ENCODE measurements at places on chromosomes 6 and 20. TPM values are rescaled to one million over a fixed set of nuclear protein-coding genes. Genes with fewer than 3 reads are reported as not detected.

DNA sequence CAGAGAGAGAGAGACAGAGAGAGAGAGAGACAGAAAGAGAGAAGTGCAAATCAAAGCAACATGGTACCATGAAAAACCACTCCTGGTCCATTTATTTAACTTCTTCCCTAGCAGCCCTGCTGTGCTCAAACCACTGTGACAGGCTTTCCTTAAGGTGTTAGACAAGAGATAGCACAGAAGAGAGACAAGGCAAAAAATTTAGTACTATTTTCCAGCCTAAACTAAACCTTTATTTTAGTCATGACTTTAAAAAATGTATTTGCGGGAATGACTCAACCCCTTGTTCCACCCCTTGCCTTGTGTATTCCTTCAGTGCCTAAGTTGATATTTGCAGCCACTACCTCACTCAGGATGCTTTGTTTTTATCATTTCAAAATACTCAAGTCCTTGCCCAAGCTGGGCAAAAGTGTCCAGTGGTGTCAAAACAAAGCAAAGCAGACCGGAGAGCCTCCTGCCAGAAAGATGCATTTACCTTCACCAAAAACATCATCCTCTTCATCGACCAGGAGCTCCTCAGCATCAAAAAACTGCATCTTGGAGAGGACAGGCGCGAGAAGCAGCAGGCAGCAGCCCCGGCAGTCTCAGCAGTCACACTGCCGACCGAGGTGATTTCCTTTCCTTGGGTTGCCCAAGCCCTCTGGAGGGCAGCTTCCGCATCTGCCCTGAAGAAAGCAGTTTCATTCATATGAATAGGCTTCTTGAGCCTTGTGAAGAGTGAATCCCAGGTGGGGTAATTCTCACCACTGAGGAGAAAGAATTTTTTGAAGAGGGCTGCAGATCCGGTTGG is at the start of gene RIPOR2:
Gene RIPOR2, minus strand, starts transcription at position 595 of the 787 bp plus-strand sequence. Its CDS starts 62 bp downstream, at position 533.
- DNase-seq, result peak; percentile 40

The TBC1D32 gene
- total RNA-seq, result 24.2 TPM

The VARS1 gene
- total RNA-seq, result 204 TPM

DNA sequence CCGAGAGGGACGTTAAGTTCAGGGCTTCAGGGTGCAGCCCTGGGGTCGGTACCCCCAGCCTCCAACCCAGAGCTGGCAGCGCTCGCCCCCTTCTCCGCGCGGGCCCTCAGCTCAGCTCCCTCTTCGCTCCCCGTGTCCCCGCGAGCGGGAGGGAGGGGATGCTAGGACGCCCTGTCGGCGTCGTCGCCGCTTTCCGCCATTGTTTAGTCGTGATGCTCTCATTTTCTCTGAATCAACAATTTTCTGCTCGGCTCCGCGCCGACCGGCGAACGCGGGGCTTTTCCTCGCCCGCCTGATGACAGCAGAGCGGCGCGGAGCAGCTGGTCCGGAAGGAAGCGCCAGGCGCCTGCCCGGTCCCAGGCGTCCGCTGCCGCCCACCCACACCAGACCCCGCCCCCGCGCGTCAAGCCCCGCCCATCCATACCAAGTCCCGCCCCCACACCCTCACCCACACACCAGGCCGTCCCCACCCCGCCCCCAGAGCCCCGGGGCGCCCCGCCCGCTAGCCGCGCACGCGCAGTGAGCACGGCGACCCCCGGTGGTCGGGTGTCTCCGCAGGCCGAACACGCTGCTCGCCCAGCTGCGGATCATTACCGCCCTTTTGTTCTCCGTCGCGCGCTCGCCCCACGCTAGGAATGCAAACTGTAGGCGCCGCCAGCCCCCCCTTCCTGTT is 50.1 kb upstream of the SLC32A1 start:
- peak; percentile 94 for DNase-seq

- DNase-seq, result no peak
These were observed 21.1 kb upstream of the THEMIS start for GRCh38 chr6:127921982-127922381.

GRCh38 chr20:1906361-1907051 is 11.3 kb downstream of the SIRPA start:
- DNase-seq, result no peak

GRCh38 chr6:138796771-138797170 is 884 bp downstream of the ECT2L start:
- DNase-seq, result no peak
